GM04504 (cell line): ENCODE measurements at places on chromosomes 3 and 15.
A peak's percentile ranks its signal among the peaks of the same experiment; 100 is the strongest.

GRCh38 chr3:47932421-47932820, 83.8 kb downstream of the MAP4 start:
- no peak for DNase-seq

DNA sequence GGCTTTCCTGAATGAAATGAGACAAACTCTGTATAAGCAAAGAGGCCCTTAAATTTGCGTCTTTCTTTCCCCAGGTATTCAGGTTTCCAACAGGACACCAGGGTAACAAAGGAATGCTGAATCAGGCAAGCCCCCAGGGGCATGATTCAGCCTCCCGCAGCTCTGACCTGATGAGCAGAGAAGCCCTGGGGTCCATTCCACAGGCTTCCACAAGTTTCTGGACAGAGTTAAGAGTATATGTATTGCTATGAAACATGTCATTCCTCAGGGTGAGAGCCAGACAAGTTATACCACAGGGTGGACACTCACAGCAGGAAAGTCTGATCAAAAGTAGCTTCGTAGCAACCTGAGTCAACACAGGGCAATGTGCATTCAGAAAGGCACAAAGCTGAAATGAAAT, 68.1 kb upstream of the CTNNB1 start:
- no peak for DNase-seq

DNA sequence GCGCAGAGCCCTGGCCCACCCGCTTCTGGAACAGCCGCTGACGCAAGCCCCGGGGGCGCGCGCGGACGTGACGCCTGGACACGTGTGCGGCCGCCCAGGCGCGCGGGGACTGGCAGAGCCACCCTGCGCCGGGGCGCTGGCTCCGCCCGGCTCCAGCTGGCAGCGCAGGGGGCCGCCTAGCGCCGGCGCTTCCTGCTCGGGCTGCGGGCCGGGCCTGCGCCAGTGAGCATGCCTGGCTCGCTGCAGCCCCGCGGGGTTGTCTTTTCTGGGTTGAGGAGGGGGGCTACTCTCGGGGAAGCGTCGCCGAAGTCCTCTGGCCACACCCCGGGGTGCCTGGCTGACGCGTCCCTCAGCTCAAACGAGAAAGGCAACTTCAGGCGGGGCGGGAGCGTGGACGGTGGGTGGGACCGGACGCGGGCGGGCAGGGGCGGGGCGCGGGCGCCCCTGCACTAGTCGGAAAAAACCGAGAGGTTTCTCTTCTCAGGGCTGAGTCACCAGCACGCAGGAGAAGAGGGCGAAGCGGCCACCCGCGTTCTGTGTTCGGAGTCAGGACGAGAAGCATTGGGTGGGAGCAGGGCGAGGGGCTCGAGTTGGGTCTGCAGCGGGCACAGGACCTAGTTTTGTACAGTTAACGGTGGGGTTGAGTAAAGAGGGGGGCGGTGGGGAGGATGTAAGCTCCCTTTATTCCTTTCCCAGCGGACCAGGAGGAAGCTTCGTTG, at the start of gene SIAH2:
TSS of gene SIAH2 (minus strand) at position 48 of the 719 bp plus-strand sequence. CDS start 320 bp downstream, outside the sequence.
- peak; percentile 90 for DNase-seq

GRCh38 chr3:74601793-74602192, 12.7 kb downstream of the CNTN3 start:
- DNase-seq: no peak

- no peak for DNase-seq
Measured at GRCh38 chr15:30043211-30043655, 39.5 kb upstream of the GOLGA8J start.

DNA sequence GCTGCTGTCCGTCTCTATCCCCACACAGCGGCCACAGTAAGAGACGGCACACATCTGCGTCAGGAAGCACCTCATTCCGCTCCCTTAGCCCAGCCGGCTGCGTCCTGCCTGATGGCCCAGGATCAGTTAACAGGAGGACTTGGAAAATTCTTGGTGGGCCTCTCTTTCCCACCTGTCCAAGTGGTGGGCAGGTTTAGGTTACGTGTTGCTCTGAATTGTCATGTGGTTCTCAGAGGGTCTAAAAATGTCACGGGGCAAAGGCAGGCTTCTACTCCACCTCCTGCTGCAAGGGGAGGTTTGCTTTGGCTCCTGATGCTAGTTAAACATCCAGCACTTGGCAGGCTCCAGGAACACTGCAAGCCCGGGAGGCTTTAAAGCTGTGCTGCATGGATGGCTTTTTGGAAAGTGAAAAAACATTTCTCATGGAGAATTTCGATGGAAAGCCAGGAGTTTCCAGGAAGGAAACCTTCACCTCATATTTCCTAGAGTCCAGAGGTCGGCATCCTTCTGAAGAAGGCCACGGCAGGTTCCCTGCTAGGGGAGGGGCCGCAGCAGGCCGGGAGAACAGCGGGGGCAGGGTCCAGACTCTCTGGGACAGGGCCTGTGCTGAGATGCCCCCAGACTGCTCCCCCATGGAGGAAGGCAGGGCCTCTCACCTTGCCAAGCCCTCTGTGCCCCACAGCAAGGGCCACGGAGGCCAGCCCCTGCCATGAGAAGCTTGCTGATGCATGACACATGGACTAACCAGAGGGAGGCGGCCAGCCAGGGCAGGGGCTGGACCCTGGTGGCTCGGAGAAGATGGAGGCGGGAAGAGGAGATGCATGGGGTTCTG, 10.8 kb downstream of the CTSH start:
- DNase-seq: no peak

- no peak for DNase-seq
Measured at GRCh38 chr15:82056958-82057823, 11.4 kb upstream of the MEX3B start.

DNA sequence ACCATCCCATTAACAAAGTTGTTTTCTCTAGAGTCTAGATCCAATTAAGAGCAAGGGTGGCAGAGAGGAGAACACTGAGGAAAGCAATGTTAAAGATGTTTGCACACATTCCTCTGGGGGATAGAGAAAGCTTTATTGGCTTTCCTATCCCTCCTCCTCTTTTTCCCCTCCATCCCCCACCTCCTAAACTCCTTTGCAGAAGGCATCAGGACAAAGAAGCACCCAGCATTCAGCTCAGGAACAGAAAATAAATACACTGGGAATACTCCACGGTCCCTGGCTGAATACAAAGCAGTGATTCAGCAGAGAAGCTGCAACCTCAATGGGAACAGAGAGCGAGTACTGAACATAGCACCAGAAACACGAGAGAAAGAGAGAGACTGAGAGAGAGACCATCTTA, 21.9 kb downstream of the LSAMP start:
- DNase-seq: no peak

DNA sequence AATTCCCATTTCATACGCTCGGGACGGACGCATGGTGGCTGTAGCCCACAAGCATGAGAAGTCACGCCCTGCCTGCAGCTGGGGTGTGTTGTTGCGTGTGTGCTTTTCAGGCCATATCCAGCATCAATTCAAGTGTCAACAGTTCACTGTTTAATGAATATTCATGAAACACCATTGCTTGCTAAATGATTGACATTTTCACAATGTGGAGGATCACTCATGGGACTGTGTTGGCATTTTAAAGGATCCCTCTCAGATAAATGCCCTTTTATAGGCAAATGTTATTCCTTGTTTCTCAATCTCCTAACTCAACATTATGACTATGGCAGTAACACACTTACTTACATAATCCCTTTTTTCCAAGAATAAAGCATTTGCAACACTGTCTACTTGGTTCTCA, 511.3 kb downstream of the GABRG3 start:
- DNase-seq: no peak

GRCh38 chr15:38275959-38276358, 23.3 kb downstream of the SPRED1 start:
- DNase-seq: no peak

GRCh38 chr3:78825858-78826215, 942.0 kb downstream of the ROBO1 start:
- DNase-seq: no peak

DNA sequence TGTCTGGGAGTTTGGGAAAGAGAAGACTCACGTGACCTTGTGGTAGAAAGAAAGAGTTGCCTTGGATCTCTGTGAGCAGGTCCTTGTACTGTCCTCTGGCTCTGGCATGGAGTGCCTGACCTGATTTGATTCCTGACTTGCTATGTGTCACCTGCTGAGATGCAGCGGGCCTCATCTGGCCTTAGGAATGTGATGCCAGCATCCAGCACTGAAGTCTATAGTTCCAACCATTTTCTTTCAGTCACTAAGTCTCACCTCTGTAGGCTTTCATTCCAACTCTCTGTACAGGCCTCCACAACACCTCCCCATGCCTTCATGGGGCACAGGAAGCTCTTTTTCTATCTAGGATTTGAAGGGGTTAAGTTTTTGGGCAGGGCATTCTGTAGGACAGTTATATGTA, 12.1 kb upstream of the OXSR1 start:
- no peak for DNase-seq

GRCh38 chr3:112829046-112829445, 17.6 kb downstream of the CD200R1L start:
- DNase-seq: no peak

- no peak for DNase-seq
Measured at GRCh38 chr3:20846066-20846465, 660.1 kb upstream of the SGO1 start.

DNA sequence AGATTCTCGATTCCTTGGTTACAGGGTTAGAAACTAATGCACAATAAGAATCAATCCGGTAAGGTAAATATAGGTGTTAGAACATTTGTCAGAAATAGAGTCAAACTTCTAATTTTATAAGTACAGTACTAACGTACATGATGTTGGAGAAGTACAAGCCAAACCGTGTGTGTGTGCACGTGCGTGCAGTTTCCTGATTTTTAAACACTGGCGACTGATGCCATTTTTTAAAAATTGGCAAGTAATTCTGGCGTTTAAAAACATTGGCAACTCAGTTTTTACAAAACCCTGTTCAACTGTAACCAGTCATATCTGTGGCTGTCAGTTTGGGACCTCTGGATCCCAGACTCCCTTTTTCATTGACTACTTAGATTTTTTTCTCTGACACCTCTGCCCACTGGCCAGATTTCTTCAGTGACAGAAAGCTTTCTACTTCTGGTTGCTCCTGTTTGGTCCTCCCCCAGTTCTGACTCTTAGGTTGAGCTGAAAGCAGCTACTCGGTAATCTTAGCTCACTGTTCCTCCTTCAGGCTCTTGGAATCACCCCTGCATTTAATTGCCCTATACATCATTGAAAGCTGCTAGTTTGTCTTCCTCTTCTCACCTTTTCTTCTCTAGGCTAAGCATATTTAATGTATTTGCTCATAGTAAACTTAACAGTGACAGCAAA, 843 bp downstream of the ATG7 start:
- no peak for DNase-seq

GRCh38 chr15:78130466-78131294, 565 bp downstream of the CIB2 start:
- no peak for DNase-seq

- no peak for DNase-seq
Measured at GRCh38 chr15:77846360-77846759, 213.6 kb upstream of the LINGO1 start.

- peak; percentile 35 for DNase-seq
Measured at GRCh38 chr3:153130312-153130977, 31.6 kb upstream of the RAP2B start.

DNA sequence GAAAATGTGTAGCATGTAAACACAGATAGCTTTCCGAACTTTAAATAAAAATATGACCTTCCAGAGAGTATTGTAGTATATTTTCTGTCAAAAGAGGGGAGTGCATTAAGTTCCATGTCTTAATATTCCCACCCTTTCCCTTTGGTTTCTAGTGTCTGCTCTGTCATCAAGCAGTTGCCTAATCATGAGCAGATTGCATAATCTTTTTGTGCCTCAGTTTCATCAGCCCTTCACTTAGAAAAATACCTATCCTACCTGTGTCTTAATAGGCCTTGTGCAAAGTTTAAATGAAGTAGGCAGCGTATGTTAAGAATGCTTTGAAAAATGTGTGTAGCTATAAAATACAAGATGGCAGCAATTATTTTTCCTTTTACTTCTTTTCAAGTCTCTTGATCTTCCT, 52.8 kb downstream of the CALML4 start:
- no peak for DNase-seq

- DNase-seq: no peak
Measured at GRCh38 chr3:14791343-14791945, 27.3 kb upstream of the FGD5 start.

GRCh38 chr15:70091726-70092463, 5.8 kb downstream of the TLE3 start:
- no peak for DNase-seq

DNA sequence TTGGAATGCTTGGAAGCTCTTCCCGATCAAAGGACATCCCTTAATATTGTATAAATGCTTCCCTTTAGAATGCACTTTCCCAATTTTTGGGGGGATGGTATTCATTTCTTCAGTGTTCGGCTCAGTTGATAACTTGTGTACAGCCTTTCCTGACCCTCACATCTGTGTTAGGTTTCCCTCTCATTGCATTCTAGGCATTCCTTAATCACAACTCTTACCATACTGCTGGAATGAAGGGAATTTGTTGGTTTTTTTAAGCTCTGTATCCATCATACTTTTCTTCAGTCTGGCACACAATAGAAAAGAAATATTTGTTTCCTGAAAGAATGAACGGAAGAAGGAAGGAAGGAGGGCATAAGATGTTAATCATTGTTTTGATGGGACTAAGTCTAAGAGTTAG, 119.5 kb downstream of the CHST2 start:
- no peak for DNase-seq

DNA sequence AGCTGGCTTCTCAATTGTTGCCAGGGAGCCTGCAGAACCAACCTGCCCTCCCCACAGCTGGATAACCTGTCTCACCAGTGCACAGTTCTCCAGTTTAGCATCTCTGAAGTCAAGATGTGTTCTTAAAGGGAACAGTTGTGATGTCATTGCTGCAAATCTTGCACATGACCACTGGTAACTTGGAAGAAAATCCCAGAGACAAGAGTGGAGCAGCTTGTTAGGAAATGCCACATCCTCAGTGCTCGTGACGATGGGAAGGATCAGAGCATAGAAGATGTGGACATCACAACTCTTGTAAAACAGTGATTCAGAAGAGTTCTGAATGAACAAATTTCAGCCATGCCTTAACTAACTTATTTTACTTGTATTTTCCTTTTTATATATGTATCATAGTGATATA, 36.1 kb upstream of the LIMD1 start:
- no peak for DNase-seq

- no peak for DNase-seq
Measured at GRCh38 chr3:182786564-182787196, 6.6 kb upstream of the ATP11B start.

DNA sequence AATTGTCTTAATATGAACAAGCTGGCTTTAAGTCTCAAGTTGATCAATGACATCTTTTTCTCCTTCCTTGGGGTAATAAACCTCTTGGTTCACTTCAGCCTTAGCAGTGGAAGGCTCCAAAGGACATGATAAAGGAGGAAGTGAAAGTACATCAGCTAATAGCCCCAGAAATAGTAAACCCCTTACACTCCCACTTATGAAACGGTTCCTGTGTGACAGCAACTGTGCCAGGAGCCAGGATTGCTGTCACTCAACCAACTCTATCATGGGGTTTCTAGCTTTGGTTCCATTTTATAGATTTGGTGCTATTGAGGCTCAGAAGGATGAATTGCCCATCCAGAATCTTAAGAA, 216.7 kb downstream of the ABHD5 start:
- DNase-seq: no peak

GRCh38 chr15:35047528-35047927, 37.6 kb downstream of the NANOGP8 start:
- no peak for DNase-seq

- no peak for DNase-seq
Measured at GRCh38 chr3:2772803-2773202, 337.4 kb downstream of the IL5RA start.
